HCEC 1CT (cell line): ENCODE measurements at places on chromosomes 5 and 9.

DNA sequence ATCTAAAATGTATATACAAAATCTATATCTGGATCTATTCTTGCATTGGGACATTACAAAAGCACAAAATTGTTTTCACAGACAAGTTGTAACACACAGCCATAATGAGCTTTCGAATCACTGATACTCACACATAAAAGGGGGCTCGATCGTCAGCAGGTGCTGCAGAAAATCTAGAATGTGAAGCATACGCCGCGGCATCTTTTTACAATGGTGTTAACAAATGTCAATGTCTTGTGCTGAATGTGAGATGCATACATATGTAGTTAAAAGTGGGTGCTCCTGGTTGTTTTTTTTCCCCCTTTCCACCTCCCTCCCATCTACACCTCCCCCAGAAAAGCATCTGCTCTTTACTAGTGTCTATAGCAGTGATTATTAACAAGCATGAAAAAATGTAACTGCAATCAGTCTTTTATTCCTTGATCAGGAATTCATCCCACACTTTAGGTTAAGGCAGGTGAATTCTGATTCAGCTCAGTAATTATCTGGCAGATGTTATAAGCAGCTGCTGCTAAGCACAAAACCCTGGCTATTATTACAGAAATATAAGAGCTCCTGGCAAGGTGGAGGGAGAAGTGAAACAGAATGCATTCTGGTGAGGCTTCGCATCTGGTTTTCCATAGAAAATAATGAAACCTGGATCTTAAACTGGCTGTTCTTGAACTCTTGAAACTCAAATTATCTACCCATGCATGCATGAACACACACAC, 114.1 kb downstream of the MPDZ start:
- no peak for DNase-seq

DNA sequence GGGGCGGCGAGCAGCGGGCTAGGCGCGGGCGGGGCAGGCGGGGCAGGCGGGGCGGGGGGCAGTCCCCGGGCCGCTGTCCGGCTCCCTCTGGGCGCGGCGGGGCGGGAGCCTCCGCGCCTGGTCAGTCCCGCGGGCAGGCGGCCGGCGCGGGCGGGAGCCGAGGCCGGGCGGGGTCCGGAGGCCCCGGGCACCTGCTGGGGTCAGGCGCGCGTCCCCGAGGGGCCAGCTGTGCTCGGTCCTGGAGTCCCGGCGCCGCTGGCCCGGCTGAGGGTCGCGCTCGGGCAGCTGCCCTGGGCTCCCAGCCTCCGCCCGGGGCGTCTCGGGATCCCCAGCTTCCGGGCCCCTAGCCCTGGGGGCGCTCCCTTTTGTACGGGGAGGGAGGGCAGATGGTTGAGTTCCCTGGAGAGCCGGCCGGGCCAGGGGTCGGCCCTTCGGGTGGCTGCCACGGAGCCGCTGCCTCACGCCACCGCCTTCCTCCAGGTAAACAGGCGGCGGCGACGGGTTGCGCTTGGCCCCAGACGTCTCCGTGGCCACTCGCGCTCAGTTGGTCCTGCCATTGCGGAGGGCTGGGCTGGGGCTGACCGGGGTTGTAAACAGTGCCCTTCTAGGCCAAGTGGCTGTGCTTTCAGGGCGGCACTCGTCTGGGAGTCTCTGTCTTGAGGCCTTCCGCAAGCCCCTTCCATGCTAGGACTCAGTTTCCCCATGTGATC, 473 bp downstream of the ZBTB34 start:
- DNase-seq: peak; percentile 23

DNA sequence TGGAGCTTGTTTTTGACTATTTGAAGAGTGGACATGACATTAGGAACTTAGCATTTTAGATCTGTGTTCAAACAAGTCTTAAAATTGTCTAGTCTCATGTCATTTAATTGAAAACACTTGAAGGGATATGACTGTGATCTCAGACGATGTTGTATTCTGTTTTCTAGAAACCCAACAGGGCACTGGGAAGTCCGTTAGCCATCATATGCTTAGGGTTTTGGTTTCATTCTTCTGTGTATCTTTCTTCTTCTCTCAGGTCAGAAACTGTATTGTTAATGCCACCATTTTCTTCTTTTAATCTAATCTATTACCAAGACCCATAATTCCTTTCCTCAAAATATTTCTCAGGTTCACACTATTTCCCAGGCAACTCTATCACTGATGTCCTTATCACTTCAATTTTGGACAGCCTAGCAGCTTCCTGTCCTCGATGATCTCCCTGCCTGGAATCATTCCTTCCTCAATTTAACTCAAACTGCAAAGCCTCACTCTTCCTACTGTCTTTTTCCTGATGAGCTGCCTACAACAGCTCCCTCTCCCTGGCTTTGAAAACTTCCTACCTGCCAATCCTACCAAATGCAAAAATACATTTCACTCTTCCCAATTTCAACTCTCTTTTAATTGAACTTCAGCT, 77.7 kb downstream of the MEF2C start:
- no peak for DNase-seq

- no peak for DNase-seq
These were observed 27.0 kb upstream of the COL15A1 start for GRCh38 chr9:98916660-98917059.

DNA sequence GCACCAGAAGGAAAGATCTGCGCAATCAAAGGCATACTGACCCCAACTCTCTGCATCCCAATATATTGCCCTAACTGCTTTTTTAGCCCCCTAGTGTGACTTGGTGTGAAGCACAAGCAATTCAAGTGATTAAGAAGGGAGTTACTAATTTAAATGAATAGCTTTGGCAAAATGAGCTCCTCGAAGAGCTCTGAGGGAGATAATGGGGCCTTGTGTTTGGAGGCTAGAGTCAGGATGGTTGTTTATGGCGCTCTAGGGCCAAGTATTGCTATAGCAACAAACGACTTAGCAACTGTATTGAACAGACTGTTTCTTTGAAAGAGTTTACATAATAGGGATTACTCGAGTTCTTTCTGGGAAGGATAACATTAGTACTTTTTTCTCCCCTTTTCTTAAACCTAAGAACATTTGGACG, 11.5 kb upstream of the C5orf58 start:
- peak; percentile 3 for DNase-seq

DNA sequence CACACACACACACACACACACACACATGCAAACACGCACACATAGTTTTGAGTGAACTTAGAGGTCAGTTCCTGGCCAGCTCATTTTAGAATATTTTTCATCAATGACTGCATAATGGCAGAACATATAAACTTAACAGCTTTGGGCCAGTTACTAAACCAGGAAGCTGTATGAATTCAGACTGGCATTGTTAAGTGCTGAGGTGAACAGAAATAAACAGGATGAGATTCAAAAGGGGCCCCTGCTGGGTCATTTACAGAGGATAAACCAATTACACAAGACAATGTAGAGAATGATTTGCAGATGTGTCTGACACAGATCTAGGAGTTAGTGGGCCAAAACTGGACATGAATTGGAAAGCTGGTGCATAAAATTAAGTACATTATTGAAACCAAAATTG, 44.6 kb downstream of the MARCHF11 start:
- peak; percentile 92 for DNase-seq

- no peak for DNase-seq
These were observed 113.5 kb upstream of the PCA3 start for GRCh38 chr9:76650692-76651091.
